ENCODE measurements at places on chromosomes 6 and 20.

GRCh38 chr6:41640426-41640825, 2.2 kb downstream of the MDFI start:
- DNase-seq, result peak; percentile 6

GRCh38 chr6:145562771-145563615, 172.3 kb downstream of the EPM2A start:
- no peak for DNase-seq

DNA sequence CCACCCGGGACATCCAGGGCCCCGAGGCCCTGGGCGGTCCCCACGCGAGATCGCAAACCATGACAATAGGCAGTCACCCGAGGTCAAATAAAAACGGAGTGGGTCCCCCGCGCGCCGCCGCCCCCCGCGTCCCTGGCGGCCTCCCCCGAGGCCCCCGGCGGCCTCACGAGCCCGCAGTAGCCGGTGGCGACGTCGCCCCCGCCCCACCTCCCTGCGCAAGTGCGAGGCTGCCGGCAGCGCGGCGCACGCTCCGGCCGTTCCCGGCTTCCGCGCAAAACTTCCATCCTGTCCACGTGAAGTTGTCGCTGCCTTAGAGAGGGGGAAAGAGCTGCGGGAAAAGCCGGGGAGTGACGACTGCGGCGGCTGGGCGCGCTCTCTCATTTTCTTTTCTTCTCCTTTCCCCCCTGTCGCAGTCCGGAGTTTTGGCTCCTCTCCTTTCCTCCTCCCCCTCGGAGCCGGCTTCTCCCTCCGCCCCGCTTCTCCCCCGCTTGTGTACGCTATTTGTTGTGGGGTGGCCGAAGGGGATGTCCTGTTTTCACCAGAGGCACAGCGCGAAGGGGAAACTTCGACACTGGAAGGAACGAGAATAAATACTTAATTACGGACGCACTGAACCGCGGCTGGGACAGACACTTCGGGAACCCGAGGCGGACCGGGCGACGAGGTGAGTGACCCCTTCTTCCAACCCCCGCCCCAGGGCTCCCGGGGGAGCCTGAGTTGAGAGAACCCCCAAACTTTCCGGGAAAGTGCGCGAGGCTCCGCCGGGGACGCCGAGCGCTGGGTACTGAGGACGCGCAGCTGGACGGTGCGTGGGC, at the start of gene EYA4:
EYA4 (plus strand) TSS at position 272 of the 815 bp plus-strand sequence. CDS start 33,424 bp downstream, outside the sequence.
- no peak for DNase-seq

DNA sequence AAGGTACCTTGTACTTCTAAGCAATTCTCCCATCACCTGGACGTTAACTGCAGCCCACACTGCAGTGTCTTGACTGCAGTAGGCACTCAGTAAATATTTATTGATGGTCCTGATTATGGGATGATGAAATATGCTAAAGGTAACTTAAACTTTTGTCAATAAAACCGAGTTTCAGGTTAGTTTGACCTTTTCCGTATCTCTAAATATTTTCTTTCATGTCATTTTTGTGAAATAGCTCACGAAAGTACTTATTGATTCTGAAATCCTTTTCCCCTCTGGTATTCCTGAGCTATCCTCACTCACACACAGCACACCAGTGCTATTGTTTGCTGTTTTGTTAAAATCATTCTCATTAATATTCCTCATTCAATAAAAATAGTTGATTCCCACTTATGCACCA, 149.4 kb upstream of the ESR1 start:
- no peak for DNase-seq

DNA sequence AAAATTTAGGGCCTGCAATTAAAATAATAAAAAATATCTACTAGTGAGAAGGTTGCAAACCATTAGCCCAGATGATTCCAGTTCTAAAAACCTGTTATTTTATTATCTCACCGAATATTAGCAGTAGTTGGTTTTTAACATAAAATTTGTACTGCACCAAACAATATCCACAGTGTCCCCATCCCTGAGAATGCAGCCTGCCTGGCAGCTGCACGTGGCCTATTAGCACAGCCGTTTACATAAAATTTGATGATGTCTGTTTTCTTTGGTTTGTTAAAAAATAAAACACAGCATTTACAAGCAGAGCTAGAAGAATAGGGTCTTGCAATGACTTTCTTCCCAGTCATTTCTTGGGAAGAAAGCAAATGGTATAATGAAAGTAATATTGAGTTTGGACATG, 58.2 kb downstream of the FUT9 start:
- DNase-seq, result no peak
